ENCODE measurements at places on chromosomes 3 and 15.
A peak's percentile ranks its signal among the peaks of the same experiment; 100 is the strongest.

DNA sequence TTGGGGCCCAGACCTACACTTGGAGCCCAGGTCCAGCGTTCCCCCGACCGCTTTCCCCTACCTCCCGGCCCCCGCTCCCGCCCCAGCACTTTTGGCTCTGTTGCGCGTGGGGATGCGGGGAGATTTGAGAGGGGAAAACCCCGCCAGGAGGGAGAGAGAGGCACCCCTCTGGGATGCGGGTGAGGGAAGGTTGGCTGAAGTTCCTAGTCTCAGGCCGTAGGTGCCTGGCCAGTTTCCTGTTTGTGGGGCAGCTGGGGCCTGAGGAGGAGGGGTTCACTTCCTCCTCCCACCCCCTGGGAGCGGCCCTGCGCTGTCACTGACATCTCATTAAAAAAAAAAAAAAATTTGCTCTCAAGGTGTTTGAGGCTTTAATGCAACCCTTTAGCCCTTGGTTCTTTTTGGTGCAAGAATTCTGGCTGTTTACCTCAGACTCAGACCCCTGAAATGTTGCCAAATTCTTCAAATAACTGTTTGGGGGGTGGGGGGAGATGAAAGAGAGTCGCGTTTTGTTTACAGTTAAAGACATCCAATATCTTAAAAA lies 2.6 kb downstream of the FAM43A start:
- peak; percentile 61 for DNase-seq

DNA sequence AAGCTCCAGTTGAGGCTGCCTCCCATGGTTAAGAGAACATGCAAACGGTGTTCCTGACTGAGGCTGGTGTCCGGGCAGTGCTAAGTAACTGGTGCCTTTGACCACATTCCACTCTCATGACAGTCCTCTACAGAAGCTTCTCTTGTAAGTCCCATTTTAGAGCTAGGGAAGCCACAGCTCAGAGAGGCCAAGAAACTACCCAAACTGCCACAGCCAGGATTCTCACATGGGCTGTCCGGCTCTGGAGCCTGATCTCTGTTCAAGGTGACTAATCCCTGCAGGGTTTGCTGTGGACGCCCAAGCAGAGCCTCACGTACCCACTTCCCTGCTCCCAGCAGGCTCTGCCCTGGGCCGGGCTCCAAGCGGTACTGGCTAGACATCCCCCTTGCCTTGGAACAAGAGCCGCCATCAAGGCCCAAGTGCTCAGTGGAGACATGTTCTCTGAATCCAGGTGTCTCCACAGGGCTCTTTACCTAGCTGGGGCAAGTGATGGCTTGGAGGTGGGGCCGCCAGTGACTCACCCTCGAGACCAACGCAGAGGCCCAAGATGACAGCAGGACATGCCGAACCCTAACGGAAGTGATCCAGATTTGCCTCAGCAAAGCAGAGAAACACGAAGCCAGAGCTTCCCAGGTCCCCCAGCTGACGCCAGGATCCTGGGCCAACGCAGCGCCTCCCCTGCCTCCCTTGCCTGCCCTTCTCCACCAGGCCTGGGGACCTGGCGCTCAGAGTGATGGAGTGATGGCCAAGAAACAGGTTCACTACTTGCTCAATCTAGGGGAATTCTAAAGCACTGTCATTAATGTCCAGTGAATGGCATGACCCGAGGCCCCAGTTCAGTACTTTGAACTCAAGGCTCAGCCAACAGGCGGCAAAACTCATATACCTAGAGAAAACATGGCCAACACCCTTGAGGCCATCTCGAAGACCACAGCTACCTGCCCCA lies 24.4 kb downstream of the KLHL25 start:
- DNase-seq = no peak

DNA sequence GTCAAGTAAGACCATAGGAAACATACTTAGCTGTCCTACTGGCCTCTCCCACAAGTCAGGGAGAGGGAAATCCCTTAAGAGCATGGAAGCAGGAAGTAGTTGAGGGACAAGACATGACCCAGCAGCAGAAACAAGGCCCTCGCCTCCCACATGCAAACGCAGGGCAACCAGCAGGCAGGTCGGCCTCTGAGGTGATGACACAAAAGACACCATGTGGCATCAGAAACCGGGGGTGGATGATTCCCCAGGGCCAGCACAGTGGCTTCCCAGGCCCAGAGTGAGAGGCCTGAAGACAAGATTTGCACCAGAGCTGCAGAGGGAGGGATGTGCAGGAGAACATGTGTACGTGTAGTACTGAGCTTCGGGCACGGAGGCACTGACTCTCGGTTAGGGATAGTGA lies 26.3 kb downstream of the PXYLP1 start:
- DNase-seq = no peak

- DNase-seq = no peak
Measured at GRCh38 chr3:158095814-158096704, 10.2 kb downstream of the SHOX2 start.

GRCh38 chr3:183038221-183038620 lies 57.9 kb upstream of the DCUN1D1 start:
- no peak for DNase-seq

GRCh38 chr3:56894881-56895431 lies 93.2 kb upstream of the ARHGEF3 start:
- no peak for DNase-seq

DNA sequence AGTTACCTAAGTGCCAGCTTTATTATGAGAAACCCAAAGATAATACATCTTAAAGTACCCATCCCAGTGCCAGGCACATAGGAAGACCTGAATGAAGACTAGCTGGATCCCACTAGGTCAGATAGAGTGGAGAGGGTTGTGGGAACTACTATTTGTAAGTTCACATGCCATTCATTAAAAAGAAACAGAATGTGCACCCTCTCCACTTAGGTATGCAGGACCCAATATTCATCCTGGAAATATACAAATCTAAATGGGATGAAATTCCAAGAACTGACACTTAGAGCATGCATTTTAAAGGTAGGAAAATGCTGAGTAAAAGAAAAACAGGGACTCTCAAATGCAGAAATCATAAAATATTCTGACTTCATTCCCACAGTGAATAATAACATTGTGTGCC lies 14.3 kb downstream of the EOGT start:
- no peak for DNase-seq

- no peak for DNase-seq
Measured at GRCh38 chr3:39809995-39810595, 686 bp downstream of the MYRIP start.

DNA sequence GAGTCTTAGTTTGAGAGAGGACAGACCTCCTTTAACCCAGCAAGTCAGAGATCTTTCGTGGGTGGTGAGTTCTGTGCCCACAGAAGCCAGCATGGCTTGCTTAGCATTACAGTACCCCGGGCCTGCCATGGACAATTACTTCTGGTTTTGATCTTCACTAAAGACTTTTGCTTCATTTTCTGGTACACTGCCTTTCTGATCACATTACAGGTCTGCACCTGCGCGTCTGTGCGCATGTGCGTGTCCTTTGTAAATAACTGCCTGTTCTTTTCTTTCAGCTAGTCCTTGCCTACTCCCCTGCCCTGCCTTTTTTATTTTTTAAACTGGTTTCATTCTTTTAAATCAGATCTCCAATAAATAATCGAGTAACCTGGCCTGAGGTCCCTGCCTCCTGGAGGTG lies 57.1 kb upstream of the CMTM8 start:
- DNase-seq = no peak

DNA sequence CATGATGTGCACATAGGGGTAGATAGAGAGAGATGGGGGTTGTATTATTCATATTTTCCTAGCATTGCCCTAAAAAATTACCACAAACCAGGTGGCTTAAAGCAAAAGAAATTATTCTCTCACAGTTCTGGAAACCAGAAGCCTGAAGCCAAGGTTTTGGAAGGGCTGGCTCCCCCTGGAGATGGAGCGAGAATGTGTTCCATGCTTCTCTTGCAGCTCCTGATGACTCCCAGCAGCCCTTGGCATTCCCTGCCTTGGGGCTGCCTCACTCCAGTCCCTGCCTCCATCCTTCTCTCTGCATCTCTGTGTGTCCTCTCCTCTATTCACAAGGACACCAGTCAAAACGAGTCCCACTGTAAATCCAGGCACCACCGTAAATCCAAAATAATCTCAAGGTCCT lies 91.5 kb upstream of the FAM174B start:
- DNase-seq = no peak

- DNase-seq = no peak
Measured at GRCh38 chr3:1734494-1735122, 364.1 kb upstream of the CNTN4 start.

- no peak for DNase-seq
Measured at GRCh38 chr3:151276687-151277042, 1.7 kb downstream of the P2RY14 start.

GRCh38 chr3:49937090-49937489 lies 2.9 kb upstream of the RBM6 start:
- DNase-seq = no peak

DNA sequence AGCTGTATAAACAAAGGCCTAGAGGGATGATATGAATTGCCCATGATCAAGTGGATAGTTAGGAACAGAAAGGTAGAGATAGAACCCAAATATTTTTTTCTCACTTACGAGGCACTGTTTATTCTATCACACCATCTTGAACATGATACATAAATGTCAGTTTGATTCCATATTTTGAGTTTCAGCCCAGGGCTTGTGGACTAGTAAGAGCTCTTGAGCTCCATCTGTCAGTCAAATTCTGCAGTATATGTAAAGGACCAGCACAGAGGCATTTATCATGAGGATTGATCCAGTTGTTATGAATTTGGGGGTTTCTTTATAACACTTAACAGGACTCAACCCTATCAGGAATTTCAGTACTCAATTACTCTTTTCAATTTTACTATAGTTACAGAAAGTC lies 4.8 kb downstream of the SLC27A2 start:
- no peak for DNase-seq

DNA sequence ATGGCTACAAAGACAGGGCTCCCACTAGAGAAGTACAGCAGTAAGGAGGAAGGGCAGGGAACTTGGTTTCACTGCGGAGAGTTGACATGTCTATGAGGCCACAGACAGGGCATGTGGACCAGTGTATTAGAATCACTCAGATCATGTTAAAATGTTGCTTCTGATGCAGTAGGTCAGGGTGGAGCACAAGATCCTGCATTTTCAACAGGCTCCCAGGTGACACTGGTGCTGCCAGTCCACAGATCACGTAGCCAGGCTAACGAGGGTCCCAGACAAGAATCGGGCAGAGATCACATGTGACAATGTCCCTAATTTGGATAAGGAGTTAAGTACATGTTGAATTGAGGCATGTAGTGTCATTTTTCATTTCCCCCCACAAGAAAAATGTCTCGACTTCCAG lies 73.6 kb downstream of the SPSB4 start:
- no peak for DNase-seq

DNA sequence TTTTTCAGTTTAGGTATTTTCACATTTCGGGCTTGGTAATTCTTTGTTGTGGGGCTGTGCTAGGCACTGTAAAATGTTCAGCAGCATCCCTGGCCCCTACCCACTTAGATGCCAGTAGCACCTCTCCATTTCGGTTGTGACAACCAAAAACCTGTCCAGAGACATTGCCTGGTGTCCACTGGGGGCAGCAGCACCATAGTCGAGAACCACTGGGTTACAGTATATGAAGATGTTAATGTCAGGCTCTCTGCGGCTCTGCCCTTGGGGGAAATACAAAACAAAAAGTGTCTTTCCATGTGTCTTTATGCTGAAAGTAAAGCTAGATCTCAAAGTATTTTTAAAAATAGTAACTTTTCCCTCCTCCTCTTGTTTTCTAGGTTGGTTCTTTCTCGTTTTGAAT lies 177.2 kb downstream of the ITPR1 start:
- DNase-seq = no peak

GRCh38 chr3:50599716-50600118 lies 11.9 kb downstream of the CISH start:
- DNase-seq = no peak

GRCh38 chr3:139427283-139428060 lies 38.0 kb upstream of the COPB2 start:
- no peak for DNase-seq

GRCh38 chr3:158167737-158168557 lies 58.1 kb downstream of the RSRC1 start:
- no peak for DNase-seq

DNA sequence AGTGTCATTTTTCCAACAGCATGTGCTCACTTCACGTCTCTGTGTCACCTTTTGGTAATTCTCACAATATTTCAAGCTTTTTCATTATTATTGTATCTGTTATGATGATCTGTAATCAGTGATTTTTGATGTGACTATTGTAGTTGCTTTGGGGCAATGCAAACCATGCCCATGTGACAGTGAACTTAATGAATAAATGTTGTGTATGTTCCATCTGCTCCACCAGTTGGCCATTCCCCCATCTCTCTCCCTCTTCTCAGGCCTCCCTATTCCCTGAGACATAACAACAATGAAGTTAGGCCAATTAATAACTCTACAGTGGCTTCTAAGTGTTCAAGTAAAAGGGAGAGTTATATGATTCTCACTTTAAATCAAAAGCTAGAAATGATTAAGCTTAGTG lies 32.5 kb upstream of the TBC1D23 start:
- no peak for DNase-seq

GRCh38 chr3:187014417-187014864 lies 84.1 kb downstream of the ST6GAL1 start:
- no peak for DNase-seq

DNA sequence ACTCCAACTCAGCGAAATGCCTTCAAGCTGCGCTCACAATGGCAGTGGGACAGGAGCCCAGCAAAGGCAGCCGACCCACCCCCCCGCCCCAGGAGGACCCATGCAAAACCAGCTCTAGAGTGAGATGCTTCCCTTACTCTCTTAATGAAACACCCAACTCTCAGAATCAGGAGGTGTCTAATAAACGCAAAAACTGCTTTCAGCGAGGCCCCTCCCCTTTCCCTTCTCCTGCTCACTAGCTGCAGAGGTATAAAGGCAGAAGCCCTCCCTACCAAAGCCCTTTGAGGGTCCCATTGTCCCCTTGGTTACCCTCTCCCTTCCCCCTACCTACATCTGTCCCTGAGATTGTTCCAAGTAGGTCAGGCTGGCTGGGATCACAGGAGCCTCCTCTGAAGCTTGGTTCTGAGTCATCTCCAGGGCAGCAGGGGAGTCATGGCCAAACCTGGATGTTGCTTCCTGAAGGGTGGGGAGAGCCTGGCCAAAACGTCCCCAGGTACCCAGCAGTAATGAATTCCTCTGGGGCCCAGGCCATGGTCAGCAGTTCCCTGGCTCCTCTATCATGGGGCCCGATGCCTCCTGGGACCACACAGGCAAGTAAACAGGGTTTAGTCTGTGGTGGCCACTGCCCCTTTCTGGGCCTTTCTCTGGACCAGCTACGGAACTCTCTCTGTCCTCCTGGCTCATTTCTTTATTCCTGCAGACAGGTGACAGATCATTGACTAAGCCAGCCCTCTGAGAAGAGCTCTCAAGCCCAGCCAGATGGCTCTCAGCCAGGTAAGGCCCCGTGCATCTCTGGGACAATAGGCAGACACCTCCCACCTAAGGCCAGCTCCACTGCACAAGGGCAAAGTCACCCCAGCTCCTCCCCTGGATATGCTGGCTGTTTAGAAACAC lies 8.6 kb downstream of the KLHL25 start:
- peak; percentile 66 for DNase-seq

DNA sequence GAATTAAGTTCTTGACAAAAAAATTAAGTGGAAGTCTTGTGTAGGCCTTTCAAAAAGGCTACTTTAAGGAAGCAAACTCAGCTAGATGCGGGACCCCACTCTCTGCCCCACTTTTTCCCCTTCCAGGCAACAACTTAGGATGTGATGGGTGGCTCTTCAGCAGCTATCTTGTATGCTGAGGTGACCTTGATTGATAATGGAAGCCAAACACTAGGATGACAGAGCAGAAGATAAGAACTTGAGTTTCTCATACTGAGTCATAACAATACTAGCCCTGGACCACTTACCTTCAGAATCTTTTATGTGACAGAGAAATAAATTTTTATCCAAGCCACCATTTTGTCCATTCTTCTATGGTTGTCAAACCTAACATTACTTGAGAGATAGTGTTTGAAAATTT lies 16.1 kb downstream of the PDCD10 start:
- DNase-seq = no peak

All from transverse colon (tissue), 4 donors.